ENCODE measurements at places on chromosomes 2 and 18. TPM values are rescaled to one million over a fixed set of nuclear protein-coding genes. Genes with fewer than 3 reads are reported as not detected.

Gene UGT1A5
- not detected for total RNA-seq

Gene CYP27C1
- total RNA-seq = 5.3 TPM

Gene ABCB11
- 0.02 TPM for total RNA-seq

Gene NETO1
- total RNA-seq = not detected

Gene MROH2A
- 0.32 TPM for total RNA-seq

Gene CFAP53
- 0.33 TPM for total RNA-seq

Gene KLHL14
- total RNA-seq = not detected

Gene IGFBP2
- total RNA-seq = 66.1 TPM

Gene RGPD4
- total RNA-seq = not detected

Gene HMSD
- total RNA-seq = 0.26 TPM

Gene LHCGR
- not detected for total RNA-seq

Gene MPPE1
- 22.2 TPM for total RNA-seq

Gene MBD5
- total RNA-seq = 6.5 TPM

Gene PRADC1
- total RNA-seq = 17.6 TPM

Gene PGAP1
- total RNA-seq = 3.2 TPM

Gene DOCK10
- total RNA-seq = 49.8 TPM

Gene OSBPL6
- 9.0 TPM for total RNA-seq

Gene HSBP1L1
- total RNA-seq = 9.4 TPM

Gene SCN3A
- total RNA-seq = not detected

Gene PSMA8
- not detected for total RNA-seq

Gene UGT1A3
- total RNA-seq = not detected

Gene LIPG
- 0.10 TPM for total RNA-seq

Gene SLC16A14
- 1.4 TPM for total RNA-seq

Gene CROCC2
- not detected for total RNA-seq

Gene CDH2
- total RNA-seq = 48.7 TPM

Gene CCDC150
- total RNA-seq = 4.5 TPM

Gene ABCG8
- not detected for total RNA-seq

Gene STEAP3
- 40.9 TPM for total RNA-seq

Gene DYNAP
- total RNA-seq = not detected

Gene PCARE
- not detected for total RNA-seq

Gene PLCL1
- total RNA-seq = not detected

Gene POTEF
- total RNA-seq = not detected

Gene IL1A
- total RNA-seq = 0.05 TPM

Gene UGT1A8
- total RNA-seq = not detected
